Endothelial cell (in vitro differentiated cells): ENCODE measurements at places on chromosomes 1 and 21.
A peak's percentile ranks its signal among the peaks of the same experiment; 100 is the strongest.

DNA sequence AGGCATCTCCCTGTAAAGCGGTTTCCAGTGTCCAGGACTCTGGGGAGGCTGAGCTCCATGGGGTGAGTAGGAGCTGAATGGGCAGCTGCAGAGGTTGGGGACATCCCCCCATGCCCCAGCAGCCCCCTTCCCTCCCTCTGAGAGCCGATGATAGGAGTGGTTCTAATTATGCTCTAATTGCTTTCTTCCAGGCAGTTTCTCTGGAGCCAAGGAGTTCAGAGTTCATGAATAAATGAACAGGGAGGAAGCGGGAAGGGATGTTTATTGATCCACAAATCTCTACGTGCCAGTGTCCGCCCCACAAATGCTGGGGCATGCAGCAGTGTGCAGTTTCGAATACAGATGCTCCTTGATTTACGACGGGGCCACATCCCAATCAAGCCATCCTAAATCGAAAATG lies 15.6 kb downstream of the NKAIN1 start:
- DNase-seq, result no peak

DNA sequence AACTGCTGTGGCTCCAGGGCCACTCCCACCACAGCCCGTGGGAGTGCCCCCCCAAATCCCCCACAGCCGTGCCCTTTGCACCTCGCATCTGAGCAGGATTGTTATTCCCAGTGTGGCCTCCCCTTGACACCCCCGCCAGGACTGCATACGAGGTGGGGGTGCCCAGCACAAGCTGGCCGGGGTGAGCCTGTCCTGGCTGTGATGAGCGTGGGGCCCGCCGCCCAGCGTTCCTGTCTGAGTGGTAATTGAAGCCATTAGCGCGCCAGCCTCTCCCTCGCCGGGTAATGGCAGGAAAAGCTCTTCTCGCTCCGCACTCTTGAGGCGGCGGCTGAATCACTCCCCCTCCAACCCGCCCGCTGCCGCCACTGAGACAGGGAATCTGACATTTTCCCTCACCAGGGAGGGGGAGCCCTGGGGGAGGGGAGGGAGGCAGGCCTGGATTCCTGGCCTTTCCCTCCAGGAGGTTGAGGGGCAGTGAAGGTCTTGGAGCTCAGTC lies 27.7 kb downstream of the PTPRF start:
- peak; percentile 23 for DNase-seq

GRCh38 chr1:224493269-224493668 lies 58.7 kb upstream of the WDR26 start:
- no peak for DNase-seq

GRCh38 chr21:41119901-41120300 lies 48.1 kb upstream of the BACE2 start:
- no peak for DNase-seq

GRCh38 chr1:109732390-109732881 lies 8.4 kb downstream of the GSTM3 start:
- DNase-seq, result no peak

GRCh38 chr1:99005537-99005942 lies 879 bp upstream of the PLPPR5 start:
- DNase-seq, result peak; percentile 16

DNA sequence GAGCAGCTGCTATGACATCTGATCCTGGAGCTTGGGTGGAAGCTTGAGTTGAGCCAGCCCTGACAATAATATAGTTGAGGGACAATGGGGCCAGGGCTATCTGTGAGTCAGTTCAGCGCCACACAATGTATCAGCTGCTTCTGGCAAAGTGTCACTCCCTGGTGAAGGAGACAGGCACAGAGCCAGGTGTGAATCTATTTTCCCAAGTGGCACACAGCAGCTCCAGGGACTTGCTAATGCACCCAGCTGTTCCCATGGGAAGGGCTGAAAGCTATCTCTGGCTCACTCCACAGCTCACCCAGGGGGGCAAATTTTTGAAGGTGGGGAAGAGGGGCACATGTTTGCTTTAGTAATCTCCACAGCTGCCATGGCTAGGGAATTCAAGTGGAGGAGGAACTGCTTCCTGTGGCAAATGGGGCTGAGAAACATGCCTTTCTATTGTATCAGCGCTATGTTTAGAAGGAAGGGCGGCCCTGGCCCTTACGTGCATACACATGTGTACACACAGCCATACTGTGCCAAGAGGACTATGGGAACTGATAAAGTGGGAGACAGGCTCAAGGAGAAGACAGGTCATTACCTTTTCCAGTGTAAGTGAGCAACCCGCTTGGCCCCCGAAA lies 2.2 kb downstream of the CYB5R1 start:
- DNase-seq, result no peak

GRCh38 chr1:193944454-193944853 lies 758.0 kb upstream of the B3GALT2 start:
- no peak for DNase-seq

GRCh38 chr1:210448297-210448892 lies 119.7 kb downstream of the HHAT start:
- peak; percentile 47 for DNase-seq

GRCh38 chr1:202165267-202165941 lies 5.0 kb upstream of the PTPN7 start:
- DNase-seq, result no peak

GRCh38 chr1:187408212-187409004 lies 579.7 kb downstream of the PLA2G4A start:
- no peak for DNase-seq

DNA sequence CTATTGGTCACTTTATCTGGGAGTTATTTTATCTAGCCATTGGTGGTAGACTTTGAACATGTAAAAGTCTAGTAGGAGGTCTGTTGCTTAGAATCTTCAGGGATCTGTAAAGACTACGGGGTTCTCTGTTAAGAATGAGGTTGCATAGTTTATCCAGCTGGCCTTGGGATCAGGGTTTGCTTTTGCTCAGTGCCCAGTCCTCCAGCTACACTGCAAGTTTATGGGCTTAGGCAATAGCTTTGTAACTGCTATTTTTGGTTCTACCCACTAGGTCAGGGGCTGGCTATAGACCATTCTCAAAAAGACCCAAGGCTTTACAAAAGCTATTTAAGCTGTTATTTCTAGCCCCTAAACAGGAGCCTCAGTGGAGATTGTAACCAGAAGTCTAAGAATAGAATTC lies 9.8 kb downstream of the SH3GLB1 start:
- no peak for DNase-seq

DNA sequence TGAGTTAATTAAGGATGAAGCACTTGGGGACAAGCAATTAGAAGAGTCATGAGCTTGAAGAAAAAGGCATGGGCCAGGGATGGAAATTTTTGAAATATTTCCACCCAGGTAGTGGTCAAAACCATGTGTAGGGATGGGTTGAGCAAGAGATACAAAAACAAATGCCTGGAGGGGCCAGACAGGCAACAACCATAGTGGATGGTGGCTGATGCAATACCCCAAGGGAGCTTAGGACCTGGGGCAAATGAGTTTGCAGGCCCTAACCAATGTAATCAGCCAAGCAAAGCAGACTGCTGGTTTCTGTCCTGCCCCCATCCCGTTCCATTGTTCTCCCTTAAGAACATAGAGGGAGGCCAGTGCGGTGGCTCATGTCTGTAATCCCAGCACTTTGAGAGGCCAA lies 119.1 kb upstream of the FGGY start:
- DNase-seq, result no peak

- no peak for DNase-seq
Measured at GRCh38 chr1:19923953-19924346, 533 bp upstream of the PLA2G2E start.

DNA sequence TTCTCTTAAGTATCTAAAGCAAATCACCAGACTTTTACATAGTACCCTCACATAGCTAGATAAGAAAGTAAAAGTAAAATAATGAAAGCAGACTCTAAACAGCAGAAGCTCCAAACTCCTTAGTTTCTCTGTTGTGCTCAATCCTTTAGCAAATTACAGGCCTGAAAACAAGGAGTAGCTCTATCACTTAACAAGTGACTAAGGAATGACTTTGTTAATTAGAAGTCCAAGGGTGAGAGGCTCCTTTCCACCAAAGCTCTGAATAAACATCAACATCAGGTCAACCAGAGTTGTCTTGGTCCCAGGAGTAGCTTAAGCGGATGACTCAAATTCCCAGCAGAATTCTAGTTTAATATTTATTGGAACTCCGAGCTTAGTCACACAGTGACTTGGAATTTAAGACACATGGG lies 5.9 kb downstream of the NRIP1 start:
- DNase-seq, result no peak
